ENCODE measurements at places on chromosomes 12 and 14.
A peak's percentile ranks its signal among the peaks of the same experiment; 100 is the strongest.

DNA sequence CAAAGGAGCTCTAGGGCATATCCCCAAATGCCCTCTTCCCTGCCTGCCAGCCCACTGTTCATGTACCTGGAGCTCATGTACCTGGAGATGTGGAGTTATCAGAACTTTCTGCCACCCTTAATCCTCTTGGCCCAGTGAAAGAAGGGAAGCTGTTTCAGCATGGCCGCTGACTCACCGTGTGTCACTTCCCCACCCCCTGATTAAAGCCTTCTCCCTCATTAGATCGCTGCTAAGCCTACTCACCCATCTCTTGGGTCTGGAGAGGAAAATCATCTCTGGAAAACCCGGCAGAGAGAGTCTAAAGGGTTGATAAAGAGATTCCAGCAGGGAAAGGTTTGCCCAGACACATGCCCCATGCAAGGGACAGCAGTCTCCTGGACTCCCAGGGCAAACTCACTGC, 4.5 kb upstream of the LTBP2 start:
- DNase-seq = no peak

GRCh38 chr12:45324391-45324790, 108.5 kb downstream of the ANO6 start:
- DNase-seq = no peak

DNA sequence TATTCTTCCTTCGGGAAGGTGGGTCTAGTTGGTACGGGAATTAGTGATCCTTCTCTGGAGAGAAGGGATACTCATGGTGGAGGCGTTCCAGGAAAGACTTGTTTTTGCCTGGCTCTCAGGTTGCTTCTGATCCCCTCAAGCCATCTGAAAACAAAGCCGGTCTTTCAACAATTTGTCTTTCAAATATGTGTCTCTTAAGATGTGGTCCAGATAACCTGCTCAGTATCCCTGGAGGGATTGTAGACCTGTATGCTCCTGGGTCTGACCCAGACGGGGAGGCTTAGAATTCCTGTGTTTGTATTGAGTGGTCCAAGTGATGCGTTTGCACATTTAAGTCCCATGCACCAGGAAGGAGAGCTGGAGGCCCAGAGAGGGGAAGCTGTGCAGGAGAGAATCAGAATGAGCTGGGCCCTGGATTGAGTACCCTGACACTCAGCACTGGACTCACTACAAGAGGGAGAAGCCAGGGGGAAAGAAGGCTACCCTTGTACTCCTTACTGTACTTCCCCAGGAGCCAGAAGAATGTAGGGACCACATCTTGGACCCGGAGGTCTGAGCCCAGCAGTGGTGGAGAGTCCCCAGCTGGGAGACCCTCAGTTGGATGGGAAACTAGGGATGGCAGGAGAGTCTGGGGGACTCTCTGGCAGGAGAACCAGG, 40.4 kb downstream of the ERH start:
- DNase-seq = no peak

DNA sequence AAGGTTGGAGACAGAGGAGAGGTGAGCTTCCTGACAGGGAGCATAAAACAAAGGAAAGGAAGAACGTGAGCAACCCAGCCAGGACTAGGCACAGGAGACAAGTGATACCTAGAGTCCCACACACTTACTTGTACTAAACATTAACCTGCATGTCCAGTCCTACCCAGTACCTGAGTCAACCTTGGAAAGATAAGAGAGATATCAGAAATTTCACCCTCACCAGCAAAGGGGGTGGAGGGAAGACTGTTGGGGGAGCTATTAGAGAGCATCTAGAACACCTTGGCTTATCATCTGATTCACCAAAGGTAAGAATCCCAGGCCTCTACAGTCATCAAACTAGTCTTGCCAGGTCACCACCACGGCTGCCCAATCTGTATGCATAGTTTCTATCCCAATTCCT, 11.1 kb downstream of the KLHL33 start:
- DNase-seq = no peak

- no peak for DNase-seq
Measured at GRCh38 chr14:94773061-94773648, 3.2 kb upstream of the GSC start.

GRCh38 chr12:132389026-132389425, 59.6 kb upstream of the GALNT9 start:
- no peak for DNase-seq

DNA sequence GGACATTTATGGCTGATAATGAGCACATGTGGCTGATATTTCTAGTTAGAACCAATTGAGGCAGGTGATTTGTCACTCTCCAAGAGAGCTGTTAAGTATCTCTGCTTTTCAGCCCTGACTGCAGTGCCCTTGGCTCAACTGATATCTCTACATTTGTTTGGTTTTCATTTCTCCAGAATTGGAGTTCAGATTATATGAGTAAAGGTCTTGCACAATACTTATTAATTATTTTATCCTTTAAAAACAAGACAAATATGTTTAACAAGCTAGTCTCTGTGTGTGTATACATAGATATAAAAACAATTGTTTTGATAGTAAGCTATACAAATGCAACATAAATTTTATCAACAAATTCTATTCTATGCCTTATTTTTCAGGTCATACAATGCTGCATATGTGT, 105.2 kb downstream of the BRMS1L start:
- DNase-seq = no peak

DNA sequence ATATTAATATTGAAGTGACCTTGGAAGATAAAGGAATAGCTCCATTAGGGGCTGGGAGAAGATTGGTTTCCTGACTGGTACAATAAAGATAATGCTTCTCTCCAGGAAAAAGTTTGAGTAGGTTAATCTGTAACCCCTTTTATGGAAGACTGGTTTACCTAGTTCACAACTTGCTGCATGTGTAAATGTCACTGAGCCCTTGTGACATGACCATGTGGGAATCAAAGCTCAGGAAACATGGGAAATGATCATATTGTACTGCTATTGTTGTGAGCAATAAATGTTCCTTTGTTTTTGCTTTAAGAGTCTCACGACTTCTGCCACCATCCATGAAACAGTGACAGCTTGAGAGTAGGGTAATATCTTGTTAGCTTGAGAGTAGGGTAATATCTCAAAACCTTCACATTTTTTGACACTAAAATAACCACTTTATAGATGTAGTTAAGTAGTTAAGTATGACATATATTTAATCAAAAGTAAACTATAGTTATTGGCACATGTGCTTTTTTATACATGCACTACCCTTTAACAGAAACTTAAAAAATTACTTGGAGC, 1338.6 kb downstream of the FSCB start:
- DNase-seq = no peak

DNA sequence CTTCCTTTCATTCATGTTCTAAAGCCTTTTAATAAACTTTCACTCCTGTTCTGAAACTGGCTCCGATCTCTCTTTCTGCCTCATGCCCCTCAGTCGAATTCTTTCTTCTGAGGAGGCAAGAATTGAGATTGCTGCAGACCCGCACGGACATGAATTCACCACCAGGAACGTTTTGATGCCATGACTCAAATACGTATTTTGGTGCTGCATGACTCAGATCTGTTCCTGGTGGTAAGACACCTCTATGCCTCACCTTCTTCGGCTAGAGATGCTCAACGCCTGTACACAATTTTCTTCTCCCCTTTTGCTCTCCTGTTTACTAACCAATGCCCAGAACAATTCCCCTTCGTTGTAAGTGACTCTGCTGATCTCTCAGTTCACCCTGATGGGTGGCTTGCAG, 52.0 kb upstream of the RIMBP2 start:
- DNase-seq = no peak

DNA sequence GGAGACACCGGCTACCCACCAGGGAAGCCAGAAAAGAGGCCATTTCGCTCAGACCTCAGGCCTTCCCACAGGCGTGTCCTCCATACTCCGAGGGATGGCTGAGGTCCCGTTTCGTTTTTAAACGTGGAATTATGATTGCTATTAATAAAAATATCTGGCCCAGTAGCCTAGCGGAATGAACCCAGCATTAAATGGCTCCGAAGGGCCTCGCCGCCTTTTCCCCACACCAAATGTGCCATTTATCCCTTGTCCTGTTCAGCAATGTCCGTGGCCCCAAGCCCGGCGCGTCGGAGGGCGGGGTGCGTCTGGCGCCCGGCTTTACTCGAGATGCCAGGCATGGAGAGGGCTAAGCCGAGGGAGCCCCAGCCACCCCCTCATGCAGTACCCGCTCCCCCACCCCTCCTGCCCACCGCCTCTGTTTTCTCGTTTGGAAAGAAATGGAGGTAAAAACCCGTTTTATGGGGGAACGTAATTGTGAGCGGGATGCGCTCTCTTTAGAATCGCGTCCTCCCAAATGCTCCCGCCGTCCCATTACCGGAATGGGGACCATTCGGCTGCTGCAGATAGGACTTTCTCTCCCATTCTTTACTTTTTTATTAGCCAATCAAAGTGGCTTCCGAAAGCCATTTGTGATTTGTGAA, 5.7 kb downstream of the HOXC8 start:
- DNase-seq = no peak

- no peak for DNase-seq
Measured at GRCh38 chr12:45732250-45732649, 2.7 kb downstream of the ARID2 start.

DNA sequence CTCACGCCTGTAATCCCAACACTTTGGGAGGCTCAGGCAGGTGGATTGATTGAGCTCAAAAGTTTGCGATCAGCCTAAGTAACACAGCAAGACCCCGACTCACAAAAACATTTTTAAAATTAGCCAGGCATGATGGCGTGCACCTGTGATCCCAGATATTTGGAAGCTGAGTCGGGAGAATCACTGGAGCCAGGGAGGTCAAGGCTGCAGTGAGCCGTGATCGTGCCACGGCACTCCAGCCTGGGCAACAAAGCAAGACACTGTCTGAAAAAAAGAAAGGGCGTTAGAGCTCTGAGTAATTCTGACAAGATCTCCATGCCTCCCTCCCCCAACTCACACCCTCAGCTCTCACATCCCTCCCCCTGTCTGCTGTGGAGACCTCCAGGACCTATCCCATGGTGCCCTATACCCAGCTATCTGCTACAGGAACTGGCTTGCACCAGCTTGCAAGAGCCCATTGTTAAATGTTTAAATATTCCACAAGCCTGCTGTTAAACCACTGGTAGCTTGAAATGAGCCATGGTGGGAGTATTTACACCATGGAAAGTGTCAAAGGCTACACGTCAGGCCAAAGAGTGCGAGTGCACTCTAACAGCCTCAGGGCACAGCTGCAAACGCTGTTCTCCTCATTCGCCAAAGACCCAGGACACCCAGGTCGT, 35.1 kb upstream of the PPP2R5C start:
- DNase-seq = no peak

GRCh38 chr12:47158792-47159191, 79.0 kb upstream of the AMIGO2 start:
- DNase-seq = no peak

DNA sequence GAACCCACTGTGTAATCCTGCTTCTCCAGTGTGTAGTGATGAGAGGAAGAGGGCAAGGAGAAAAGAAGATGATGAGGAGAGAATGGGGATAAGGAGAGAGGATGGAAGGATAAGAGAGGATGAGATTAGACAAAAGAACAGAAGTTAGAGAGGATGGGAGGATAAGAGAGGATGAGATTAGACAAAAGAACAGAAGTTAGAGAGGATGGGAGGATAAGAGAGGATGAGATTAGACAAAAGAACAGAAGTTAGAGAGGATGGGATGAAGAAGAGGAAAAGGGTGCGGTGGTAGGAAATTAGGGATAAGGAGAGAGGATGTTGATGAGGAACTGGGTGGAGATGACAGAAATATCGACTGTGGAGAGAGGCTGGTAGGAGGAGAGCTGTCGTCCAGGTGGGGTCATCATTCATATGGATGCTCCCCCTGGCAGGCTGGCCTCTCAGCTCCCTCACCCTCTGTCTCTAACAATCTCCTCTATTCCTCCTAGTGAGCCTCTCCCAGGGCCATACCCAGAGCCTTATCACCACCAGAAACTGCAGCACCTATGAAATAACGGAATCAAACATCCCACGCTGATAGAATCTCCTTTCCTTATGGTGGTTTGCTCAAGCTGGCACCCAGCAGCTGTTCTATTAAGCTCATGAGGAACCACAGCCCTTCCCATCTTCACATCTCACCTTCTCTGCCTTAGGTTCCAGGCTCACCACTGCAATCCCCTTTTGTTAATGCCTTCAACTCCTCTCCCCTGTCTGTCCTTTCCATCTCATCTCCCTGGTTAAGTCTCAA, 6.0 kb upstream of the CIROP start:
- DNase-seq = no peak

DNA sequence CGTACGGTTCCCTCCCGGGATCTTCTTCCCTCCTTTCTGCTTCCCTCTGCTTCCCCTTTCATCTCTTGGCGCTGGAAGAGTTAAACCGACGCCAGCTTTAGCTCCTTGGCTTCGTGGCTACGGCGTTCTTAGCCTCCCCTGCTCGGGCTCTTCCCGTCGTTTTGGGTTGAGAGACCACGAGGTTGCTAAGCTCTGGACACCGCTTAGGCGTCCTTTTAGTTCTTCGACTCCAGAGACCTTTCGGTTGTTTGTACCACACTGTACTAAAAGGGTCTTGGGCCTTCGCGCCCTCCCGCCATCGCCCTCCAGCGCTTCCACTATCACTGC, 545 bp downstream of the CPSF2 start:
- DNase-seq = no peak

- DNase-seq = no peak
Measured at GRCh38 chr12:82593901-82594396, 92.8 kb upstream of the TMTC2 start.

DNA sequence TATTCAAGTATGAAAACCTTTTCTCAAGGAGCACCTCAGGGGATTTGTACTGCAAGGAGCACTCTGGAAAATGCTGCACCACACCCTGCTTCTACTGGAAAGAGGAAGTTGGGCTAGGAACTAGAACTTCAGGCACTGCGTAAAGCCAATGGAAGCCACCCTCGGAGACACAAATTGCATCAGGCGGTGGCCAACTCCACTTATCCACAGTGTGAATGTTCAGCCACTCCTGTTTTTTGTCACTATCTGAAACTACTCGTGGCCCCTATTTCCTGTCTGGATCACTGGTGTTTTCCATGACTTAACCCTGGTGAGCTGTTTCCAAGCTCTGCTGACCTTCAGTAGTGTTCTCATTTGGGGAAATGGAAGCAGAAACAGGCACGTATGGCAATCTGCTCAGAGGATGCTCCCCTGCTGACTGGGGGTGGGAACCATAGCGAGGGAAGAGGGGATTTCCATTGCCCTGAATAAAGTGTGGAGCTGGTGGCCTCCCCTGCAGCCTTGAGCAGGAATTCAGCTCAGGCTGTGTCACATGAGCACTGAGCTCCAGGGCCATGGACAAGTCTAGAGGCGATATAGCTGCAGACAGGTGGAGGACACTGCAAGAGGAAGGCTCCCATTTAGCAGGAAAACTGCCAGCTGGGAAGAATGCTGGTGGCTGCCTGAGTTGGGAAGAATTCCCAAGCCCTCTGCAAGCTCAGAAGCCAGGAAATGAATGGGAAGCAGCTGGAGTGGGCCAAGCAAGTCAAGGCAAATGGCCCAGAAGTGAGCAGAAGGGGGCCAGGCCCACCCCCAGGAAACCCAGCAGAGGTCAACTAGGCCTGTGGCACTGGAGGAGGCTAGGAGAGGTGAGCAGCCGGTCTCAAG, 50.5 kb upstream of the RAP1B start:
- peak; percentile 42 for DNase-seq

DNA sequence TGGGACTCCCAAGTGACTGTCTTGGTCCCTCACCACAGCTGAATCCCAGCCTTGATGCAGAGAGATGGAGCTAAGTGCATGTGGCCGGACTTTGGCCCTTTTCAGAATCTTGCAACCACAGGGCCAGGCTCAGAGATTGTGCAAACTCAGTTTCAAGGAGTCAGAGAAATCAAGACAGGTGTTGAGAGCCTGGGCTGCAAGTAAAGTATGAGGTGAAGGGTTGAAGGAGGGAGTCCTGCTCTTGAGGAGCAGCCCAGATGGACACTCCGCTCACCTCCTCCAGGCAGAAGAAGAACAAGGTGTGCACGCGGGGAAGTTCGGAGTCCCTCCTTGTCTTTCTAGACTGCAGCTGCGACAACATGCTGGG, 6.3 kb upstream of the BMP4 start:
- no peak for DNase-seq

- DNase-seq = peak; percentile 11
Measured at GRCh38 chr12:95815632-95816212, 25.2 kb upstream of the NTN4 start.
